ENCODE measurements at places on chromosomes 6 and 20.
A peak's percentile ranks its signal among the peaks of the same experiment; 100 is the strongest.

DNA sequence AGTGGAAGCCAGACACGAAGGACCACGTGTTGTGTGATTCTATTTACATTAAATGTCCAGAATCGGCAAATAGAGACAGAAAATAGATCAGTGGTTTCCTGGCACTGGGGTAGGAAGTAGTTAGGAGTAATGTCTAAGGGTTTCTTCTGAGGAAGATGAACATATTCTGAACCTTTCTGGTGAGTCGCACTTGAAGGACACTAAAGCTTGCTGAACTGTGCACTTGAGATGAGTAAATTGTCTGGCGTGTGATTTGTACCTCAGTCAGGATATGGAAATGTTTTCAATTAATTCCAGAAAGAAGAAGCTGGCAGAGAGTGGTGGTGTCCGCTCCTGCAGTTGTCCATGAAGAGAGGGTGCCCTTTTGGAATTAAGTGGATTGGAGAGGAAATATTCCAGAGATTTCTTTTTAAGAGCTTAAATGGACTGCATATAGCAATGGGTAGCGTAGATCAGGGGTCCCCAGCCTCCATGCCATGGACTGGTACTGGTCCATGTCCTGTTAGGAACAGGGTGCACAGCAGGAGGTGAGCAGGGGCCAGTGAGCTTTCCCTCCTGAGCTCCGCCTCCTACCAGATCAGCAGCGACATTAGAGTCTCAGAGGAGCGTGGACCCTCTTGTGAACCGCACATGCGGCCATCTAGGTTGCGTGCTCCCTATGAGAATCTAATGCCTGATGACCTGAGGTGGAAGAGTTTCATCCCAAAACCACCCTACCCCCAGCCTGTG, 12.4 kb upstream of the KIF25 start:
- no peak for DNase-seq

DNA sequence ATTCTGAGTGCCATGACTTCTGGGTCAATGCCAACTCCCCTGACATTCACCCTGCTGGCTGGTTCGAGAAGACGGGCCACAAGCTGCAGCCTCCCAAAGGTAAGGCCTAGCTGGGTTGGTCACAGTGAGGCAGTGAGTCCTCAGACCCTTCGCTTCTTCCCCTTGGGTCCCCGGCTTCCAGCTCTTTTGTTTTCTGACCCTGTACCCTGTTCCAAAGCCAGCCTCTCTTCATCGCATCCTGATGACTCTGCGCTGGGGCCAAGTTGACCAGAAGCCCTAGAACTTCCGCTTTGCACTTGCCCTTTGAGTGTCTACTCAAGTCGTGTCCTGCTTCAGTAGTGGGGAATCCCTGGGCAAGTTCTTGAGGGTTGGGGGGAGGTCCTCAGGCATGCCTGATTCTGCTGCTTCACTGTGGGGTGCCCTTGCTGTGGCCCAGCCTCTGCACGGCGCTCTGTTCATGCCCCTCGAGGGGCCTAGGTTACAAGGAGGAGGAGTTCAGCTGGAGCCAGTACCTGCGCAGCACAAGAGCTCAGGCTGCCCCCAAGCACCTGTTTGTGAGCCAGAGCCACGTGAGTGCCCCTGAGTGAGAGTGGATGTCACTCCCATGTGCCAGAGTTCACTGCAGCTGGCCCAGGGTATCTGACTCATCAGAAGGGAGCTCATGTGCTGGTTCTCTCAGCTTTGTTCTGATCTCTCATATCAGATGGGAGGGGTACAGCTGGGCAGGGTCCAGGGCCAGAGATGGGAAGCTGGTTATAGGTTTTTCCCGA, 23.0 kb downstream of the L3MBTL1 start:
- no peak for DNase-seq

- DNase-seq = no peak
Observed at GRCh38 chr20:47125758-47126591, 230.5 kb downstream of the ZMYND8 start.

GRCh38 chr20:1427457-1428054, 34.7 kb upstream of the FKBP1A start:
- DNase-seq = peak; percentile 45

DNA sequence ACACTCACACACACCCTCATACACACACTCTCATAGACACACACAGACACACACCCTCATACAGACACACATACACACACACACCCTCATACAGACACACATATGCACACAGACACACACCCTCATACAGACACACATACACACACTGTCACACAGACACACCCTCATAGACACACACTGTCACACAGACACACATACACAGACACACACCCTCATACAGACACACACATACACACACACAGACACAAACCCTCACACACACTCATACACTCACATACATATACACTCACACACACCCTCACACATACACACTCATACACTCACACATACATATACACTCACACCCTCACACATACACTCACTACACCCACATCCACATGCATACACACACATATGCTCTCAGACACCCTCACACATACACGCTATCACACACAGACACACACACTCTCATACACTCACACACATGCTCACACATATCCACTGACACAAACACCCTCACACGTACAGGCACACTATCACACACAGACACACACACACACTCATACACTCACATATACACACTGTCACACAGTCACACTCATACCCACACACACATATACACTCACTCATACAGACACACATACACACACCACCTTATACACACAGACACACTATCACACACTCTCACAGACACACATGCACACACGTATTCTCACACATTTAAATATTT, 9.1 kb downstream of the ADIG start:
- no peak for DNase-seq

GRCh38 chr20:2804852-2805688, 4.6 kb upstream of the CPXM1 start:
- no peak for DNase-seq

DNA sequence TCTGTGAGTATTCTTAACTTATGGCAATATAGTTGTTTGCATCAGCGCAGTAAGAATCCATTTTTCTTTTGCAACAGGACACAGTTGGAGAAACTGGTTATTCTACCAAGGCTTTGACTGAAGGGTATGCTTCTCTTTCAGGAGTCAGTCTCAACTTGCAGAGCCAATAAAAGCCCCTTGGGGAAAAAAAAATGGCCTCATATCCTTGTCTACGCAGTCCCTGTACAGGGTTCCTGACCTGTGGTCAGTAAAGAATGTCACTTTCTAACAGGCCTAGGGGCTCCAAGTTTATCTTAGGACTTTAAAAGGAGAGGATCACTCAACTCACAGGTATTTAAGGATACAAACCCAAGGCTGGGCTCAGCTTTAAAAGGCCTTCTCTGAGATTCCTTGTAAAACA, 6.9 kb upstream of the RNGTT start:
- no peak for DNase-seq

- no peak for DNase-seq
Observed at GRCh38 chr6:16399158-16399557, 160.8 kb downstream of the GMPR start.

DNA sequence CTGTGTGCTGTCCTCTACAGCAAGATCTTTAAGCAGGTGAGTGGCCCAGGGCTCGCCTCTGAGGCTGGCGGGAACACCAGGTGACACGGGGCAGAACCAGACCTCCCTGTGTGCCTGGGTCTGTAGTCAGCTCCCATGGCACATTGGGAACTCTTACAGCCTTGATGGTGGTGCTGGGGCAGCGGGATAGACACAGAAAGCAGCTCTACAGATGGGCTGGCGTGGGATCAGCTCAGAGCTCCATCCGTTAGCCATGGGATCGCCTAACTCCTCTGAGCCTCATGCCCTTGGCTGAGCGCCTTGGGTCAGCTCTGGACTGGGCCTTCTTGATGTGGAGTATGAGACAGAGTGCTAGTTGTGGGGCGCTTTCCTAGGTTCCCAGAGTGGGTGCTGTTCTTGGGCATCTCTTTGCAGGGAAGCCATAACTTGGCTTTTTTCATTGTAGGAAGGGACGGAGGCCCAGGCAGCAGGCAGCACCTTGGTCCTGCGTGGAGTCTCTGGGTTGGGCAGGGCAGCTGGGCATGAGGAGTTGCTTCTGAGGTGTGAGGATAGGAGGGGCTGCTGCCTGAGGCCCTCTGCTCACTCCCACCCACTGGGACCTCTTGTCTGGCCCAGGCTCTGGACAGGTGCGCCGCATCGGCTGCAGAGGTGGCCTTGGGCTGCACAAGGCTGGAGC, 51.3 kb downstream of the EFCAB8 start:
- DNase-seq = no peak

- DNase-seq = no peak
Observed at GRCh38 chr20:10430704-10431103, 3.3 kb downstream of the MKKS start.

DNA sequence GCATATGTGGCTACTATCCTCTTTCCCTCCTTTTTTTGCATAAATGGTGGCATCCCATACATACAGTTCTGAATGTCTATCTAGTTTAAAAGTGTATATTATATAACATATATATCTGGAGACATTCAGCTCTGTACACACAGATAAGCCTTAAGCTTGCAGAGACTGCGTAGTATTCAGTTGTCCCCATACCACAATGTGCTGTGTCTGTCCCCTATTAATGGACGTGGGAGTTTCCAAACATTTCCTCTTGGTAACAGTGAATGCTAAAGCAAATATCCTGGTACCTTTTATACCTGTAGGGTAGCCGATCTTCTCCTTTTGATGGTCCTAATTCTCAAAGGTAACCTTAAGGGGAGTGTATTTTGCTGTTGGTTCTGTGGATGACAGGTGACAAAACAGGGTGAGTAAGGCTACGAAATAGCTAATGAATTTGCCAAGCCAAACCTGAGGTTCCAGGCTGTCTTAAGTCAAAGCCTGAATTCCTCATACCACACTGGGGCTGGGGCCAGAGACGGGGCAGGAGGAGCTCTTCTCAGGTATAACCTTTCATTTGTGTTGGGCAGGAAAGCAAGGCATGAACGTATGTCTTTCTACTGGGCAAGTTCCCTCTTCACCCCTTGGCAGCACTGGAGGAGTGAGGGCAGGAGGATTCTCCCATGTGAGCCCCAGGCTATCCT, 7.8 kb upstream of the C2 start:
- DNase-seq = no peak

DNA sequence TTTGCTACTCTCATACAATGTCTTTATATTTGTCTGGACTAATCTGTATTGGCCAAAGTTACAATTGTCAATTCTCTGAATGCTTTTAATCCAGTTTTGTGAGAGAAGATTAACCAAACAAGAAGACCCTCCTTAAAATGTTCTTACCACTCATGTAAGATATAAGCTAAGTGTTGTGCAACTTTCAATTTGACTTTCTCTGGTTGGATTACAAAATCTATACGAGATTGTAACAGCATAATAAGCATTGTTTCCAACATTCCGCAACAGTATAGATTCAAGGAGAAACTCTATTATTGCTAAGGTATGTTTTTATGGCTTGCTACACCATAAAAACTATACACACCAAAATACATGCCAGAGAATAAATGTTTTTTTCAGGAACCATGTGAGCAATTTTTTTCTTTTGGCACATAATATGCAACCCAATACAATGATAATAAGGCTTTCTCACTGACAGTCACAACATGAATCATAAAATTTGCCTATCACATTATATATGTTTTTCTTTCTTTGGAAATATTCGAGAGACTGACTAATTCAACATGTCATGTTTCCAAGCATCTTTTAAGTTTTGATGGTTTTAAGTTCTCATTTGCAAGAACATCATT, 12.2 kb upstream of the TRPC4AP start:
- no peak for DNase-seq

- DNase-seq = no peak
Observed at GRCh38 chr6:158043008-158043407, 61.3 kb downstream of the SYNJ2 start.

DNA sequence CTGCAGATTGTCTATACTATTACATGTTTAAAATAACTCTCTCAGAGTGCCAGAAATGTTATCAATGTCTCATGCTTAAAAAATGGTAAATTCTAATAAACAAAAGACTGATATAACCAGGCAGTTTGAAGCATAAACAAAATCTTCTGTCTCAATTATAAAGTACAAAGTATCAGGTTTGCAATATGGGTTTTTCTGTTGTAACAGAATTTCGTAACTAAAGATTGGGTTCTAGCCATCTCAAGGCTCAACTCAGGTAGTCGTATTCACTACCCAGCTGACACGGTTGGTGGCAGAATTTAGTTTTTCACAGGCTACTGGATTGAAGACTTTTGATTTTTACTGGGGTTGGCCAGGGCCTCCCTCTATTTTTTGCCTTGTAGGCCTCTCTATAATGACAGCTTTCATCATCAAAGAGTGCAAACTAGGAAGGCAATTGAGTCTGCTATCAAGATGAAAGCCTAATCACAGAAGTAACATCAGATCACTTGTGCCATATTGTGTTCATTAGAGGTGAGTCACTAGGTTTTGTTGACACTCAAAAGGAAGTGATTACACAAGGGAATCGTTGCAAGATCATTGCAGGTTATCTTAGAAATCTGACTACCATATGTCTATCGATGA, 3.6 kb downstream of the CYP39A1 start:
- no peak for DNase-seq

DNA sequence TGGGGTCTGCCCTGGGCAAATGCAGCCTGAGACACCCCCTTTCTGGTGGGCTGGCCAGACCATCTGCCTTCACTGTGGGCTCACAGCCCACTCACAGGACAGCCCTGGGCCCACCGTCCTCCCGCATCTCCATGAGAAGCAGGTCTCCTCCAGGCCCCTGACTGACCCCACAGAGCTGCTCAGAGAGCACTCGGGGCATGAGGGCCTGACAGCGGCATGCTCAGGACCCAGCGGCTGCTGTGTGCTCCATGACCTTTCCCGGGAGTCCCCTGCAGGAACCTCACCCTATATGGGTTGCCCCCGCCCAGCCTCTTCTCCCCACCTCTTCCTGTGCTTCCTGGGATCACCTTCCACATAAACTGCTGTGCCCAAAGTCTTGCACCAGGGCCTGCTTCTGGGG, 162.4 kb upstream of the CST7 start:
- no peak for DNase-seq

- peak; percentile 38 for DNase-seq
Observed at GRCh38 chr6:140538926-140539325, 1164.5 kb upstream of the CITED2 start.

- no peak for DNase-seq
Observed at GRCh38 chr20:58584881-58585752, 66.0 kb upstream of the STX16 start.

DNA sequence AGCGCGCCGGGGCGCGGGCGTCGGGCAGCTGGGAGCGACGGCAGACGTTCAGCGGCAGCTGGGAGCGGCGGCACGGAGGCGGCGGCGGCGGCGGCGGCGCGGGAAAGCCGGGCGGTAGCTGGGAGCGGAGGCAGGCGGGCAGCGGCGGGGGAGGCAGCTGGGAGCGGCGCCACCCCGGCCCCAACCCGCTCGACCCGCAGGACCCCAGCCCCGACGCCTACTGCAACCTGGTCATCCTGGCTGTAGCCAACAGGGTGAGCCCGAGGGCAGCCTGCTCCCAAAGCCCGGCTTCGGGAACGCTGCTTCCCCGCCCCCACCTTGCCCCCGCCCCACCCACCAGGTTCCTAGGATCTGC, 8.9 kb downstream of the CCM2L start:
- no peak for DNase-seq

GRCh38 chr20:62591591-62591990, 50.7 kb upstream of the SLCO4A1 start:
- no peak for DNase-seq

GRCh38 chr6:81158956-81159355, 593.5 kb downstream of the TENT5A start:
- DNase-seq = peak; percentile 29

GRCh38 chr6:158376631-158377081, 64.4 kb downstream of the TULP4 start:
- DNase-seq = peak; percentile 53
